ENCODE measurements at places on chromosomes 11 and 22.

- DNase-seq, result no peak
These were observed 12.7 kb upstream of the MIEF1 start for GRCh38 chr22:39489094-39490068.

- no peak for DNase-seq
These were observed 121.3 kb downstream of the APOL5 start for GRCh38 chr22:35838855-35839576.

DNA sequence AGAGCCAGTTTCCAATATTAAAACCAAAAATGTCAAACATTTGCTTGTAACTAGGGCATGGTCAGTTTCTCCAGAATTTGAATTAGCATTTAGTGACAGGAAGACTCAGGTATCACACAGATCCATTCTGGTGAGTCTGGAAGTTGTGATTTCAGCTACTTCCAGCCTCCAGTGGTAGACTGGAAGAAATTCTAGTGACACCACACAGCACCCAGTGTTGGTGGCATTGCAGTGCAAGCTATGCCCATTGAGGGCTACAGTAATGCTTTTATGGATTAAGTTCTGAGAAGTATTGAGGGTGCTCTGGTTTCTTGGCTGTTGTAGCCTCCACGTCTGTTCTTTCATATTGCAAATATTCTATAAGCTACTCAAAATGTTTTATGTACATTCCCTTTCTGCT lies 31.4 kb upstream of the MMP20 start:
- DNase-seq, result no peak

- no peak for DNase-seq
These were observed 204.4 kb downstream of the NAV2 start for GRCh38 chr11:19917069-19917468.

GRCh38 chr11:69918938-69919650 lies 99.9 kb upstream of the FGF3 start:
- peak; percentile 63 for DNase-seq

- no peak for DNase-seq
These were observed 12.8 kb downstream of the PARVG start for GRCh38 chr22:44193535-44193891.

GRCh38 chr11:118625976-118626375 lies 18.6 kb downstream of the PHLDB1 start:
- DNase-seq, result no peak

- no peak for DNase-seq
These were observed 3.6 kb downstream of the RIN1 start for GRCh38 chr11:66332371-66333219.

DNA sequence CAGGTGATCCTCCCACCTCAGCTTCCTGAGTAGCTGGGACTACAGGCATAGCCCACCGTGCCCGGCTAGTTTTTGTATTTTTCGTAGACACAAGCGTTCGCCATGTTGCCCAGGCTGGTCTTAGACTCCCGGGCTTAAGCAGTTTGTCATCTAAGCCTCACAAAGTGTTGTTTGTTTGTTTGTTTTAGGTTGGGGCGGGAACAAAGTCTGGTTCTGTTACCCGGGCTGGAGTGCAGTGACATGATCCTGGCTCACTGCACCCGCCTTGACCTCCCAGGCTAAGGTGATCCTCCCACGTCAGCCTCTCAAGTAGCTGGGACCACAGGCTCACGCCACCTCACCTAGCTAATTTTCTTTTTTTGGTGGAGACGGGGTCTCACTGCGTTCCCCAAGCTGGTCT lies 12.6 kb downstream of the IRF7 start:
- DNase-seq, result no peak

- DNase-seq, result no peak
These were observed 171.5 kb downstream of the FAT3 start for GRCh38 chr11:92396133-92396532.

DNA sequence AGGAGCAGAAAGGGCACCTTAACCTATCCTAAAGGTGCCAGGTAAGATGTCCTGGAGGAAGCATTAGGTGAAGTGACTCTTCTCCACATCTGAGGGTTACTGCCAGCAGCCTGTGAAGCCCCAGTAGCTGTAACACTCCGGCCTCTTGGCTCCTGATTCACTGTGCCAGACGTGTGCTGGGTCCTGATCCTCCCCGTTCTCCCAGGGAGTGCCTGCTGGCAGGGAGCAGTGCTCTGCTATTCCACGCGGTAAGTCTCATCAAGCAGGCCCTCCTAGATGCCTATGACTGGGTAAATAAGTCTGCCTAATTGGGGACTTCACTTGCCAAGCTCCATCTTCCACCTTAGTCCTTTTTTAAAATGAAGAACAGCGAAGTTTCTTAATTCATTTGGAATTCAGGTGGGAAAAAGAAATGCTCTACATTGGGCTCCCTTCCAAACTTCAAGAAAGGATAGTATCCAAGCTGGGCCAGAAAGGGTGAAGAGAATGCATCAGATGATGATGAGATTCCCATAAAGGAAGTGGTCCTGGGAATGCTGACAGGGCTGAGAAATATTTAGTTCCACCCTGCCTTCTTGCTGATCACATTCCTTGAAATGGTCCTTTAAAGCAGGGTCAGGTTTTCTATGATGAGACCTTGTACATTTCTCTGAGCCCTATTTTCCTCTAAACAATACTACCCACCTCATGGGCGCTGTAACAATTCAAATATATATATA lies 188.0 kb downstream of the MAML2 start:
- DNase-seq, result no peak

- no peak for DNase-seq
These were observed 2.1 kb upstream of the POU2AF3 start for GRCh38 chr11:111296196-111296595.

- DNase-seq, result no peak
These were observed 65.7 kb upstream of the TBCEL start for GRCh38 chr11:120958185-120958584.

DNA sequence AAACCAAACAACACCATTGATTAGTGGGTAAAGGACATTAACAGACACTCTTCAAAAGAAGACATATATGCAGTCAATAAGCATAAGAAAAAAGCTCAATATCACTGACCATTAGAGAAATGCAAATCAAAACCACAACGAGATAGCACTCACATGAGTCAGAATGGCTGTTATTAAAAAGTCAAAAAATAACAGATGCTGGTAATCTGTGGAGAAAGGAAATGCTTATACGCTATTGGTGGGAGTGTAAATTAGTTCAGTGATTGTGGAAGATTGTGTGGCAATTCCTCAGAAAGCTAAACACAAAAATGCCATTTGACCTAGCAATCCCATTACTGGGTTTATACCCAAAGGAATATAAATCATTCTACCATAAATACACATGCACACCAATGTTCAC lies 182.6 kb downstream of the TRPC6 start:
- no peak for DNase-seq

DNA sequence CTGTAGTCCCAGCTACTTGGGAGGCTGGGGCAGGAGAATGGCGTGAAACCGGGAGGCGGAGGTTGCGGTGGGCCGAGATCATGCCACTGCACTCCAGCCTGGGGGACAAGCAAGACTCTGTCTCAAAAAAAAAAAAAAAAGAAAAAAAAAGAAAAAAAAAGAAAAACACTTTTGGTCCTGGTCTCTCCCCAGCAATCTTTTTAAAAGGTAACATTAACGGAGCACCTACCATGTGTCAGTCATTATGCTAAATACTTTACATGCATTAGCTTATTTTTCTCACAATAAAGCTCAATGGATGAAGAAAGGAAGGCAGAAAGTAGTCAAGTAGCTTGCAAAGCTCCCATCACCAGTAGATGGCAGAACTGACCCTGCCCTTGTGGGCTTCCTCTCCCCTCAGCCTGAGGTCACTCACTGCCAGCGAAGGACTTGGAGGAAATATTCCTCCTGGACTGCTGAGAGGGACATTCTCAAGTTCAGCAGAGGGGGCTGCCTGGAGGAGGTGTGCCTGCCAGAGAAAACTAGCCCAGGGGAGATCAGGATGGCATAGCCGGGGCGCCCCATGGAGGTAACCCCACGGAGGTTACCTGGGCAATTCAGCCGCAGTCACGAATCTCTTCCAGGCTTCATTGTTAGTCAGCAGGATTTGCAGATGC lies 15.5 kb downstream of the APOL3 start:
- DNase-seq, result no peak

- DNase-seq, result no peak
These were observed 32.0 kb downstream of the KCNC1 start for GRCh38 chr11:17766590-17766989.

GRCh38 chr11:62143727-62144126 lies 19.9 kb downstream of the INCENP start:
- no peak for DNase-seq

- no peak for DNase-seq
These were observed 1228.8 kb upstream of the TENM4 start for GRCh38 chr11:80669620-80670019.

DNA sequence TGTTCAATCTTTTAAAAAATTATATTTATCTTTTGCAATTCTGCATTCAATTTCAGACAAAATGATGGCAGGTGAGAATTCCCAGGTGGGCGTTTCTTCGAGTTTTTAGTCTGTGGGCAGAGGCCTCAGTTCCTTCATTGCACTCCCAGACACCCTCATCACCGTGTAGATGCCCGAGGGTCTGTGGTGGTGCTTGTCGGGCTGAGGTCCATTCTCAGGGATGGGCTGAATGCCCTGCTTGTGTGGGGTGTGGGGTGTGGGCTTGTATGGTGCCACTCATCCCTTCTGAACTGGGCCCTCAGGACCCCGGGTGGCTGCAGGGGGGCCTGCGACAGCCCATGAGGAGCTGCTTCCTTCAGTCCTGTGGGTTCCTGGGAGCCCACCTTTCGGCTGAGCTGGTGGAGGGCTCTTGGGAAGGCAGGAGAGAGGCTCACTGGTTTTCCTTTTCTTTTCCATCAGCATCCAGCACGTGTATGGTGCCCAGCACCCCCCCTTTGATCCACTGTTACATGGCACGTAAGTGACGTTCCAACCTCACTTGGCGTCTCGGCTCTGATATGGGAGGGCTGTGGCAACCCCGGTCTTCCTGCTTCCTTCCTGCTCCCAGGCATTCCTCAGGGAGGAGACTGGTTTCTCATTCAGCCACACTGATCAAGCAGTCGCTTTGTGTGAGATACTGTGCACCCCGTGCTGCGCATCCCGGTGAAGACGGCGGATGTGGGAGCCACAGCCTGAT lies 29.8 kb downstream of the TBC1D22A start:
- no peak for DNase-seq

DNA sequence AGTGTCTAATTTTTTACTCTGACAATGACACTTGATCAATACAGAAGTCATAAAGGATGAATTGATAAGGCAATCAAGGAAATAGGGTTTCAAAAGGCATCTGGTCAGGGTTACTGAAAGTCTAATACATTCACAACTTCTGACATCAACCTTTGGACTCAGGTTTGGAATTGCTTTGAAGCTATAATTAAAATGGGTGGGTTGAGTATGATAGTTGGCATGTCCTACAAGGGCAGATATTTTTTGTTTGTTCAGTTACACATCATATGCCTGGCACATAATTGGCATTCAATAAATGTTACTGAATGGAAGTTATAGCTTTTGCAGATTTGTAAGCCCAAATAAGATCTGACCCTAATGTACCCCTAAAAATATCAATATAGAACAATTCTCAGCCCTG lies 7.3 kb upstream of the FUT4 start:
- DNase-seq, result no peak

DNA sequence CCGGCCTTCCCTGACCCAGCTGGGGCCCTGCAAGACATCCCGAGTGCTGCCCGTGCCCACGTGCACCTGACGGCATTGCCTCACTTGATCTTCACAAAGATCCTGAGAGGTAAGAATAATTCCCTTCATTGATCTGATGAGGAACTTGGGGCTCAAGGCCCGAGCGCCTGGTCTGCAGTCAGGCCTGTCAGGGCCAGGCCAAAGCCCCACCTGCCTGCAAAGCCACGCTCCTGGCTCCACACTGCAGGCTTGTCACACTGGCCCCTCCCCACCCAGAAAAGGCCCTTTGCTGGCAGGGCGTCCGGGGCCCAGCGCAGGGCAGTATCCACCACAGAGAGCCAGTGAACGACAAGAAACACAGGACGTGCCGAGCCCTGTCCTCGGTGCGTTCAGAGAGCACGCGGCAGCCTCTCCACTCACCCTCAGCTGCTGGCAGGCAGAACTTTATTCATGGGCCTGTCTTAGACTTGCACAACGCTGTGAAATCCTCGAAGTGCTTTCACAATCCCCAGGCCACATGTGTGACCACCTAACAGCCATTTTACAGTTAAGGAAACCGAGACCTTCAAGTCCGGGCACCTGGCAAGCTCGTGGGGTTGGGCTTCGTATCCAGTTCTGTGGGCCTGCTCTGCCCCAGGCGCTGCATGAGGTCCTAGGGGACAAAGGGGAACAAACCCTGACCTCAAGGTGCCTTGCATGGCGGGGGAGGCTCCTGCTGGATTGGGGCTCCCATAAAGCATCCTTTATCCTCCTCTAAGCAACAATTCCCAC lies 14.8 kb downstream of the KIAA0930 start:
- no peak for DNase-seq

GRCh38 chr11:74627381-74627780 lies 35.0 kb downstream of the POLD3 start:
- DNase-seq, result no peak

- DNase-seq, result no peak
These were observed 8.3 kb upstream of the RIC3 start for GRCh38 chr11:8177136-8177535.

DNA sequence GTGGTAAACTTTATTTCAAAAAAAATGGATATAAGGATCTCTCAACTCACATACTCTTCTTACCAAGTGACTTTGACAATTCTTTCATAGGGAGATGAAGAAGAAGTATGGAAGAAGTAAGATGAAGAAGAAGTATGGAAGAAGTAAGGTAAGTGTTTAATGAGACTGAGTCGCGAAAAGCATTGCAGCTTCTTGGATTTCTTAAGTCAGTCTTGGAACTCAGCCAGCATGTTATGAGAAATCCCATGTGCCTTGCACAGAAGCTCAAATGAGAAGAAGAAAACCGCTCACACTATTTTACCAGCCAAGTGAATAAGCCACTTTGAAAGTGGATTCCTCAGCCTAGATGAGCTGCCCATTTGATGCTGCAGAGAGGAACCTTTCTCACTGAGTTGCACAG lies 332.0 kb upstream of the CCDC179 start:
- no peak for DNase-seq

DNA sequence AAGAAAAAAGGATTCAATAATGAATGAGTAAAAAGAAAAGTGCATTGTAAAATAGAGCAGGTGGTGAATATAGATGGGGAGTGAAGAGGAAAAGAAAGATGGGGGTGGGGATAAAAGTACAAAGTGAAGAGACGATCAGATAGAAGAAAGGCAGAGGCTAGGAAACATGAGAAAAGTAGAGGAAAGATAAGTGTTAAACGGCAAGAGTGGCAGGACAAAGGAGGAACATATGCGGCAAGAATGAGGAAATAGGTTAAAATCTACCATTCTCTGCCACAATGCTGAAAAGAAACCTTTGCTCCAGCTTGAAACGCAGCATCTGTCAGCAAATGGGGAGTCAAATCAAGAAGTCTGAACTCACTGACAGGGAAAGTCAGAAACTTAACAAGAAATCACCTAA lies 6.8 kb downstream of the FUT4 start:
- no peak for DNase-seq
